ENCODE measurements at places on chromosomes 12 and 14.

- DNase-seq, result no peak
Measured at GRCh38 chr12:20495997-20496396, 127.7 kb downstream of the PDE3A start.

GRCh38 chr14:39592116-39592789 lies 160.0 kb upstream of the FBXO33 start:
- no peak for DNase-seq

GRCh38 chr12:106118-106591 lies 39.6 kb downstream of the IQSEC3 start:
- DNase-seq, result peak; percentile 60

DNA sequence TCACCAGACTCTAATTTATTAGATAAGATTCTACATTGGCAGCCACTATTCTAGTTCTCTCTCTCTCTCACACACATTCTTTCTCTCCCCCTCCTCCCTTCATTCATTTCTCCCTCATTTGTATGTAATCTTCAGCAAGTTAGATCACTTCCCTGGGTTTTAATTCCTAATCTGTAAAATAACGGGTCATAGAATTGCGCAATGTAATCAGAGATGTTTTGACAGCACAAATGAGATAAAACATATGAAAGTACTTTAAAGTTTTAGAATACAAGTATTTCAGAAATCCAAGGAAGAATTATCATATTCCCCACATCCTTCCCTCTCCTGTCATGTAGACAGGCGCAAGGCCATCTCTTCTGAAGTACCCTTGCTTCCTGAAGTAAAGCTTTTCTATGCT lies 21.7 kb downstream of the STYK1 start:
- no peak for DNase-seq

- no peak for DNase-seq
Measured at GRCh38 chr14:57287745-57288144, 19.0 kb downstream of the AP5M1 start.

GRCh38 chr14:72217135-72217534 lies 284.9 kb downstream of the RGS6 start:
- no peak for DNase-seq

DNA sequence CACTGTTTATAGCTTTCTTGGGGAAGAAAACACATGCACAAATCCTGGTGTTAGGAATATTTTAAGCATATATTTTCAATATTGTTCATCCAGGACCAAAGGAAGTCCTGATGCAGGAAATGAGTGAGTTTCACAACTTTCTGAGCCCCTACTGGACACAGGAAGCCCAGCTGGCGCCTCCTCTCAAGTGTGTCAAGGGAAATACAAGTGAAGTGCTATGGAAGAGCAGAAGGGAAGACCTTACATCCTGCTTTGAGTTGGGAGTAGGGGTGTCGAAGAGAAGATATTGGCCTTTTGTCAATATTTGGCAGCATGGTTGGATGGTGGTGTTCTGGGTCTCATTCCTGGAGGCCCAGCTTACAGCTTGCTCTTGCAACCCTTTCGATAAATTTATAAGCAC lies 66.1 kb upstream of the ZDHHC17 start:
- DNase-seq, result no peak

DNA sequence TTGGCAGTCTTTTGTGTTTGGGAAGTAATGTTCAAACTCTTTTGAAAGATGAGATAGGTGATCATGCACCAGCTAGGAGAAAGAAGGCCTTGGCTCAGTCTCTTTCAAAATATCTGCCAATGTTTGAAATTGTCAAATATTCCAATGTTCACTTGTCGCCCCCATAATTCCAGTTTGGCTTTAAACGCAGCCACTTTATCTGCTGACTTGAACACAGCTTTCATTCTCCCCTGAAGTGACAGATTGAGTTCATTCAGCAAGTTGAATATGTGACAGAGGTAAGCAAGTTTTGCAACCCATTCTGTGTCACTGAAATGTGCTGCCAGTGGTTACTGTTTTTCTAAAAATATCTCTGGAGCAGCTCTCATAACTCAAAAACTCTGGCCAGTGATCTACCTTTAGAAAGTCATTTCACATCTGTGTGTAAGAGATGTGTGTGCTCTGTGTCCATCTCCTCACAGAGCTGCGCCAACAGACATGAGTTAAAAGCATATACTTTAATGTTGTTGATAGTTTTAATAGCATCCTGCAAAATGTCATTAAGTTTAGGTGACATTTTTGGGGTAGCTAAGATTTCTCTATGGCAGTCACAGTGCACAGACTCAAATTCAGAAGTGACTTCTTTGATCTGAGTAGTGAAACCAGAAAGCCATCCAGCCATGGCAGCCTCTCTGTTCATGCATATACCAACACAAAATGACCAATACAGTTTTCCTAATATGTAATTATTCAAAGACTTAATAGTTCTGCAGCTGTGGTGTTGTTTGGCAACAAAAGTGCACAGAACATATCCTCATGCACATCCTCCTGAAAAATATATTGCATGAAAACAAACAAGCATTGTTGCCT lies 614.3 kb upstream of the MIS18BP1 start:
- no peak for DNase-seq

- DNase-seq, result no peak
Measured at GRCh38 chr12:117202556-117202955, 12.3 kb upstream of the FBXO21 start.

- no peak for DNase-seq
Measured at GRCh38 chr12:85996280-85996679, 122.2 kb downstream of the NTS start.

- DNase-seq, result no peak
Measured at GRCh38 chr12:94230357-94230905, 82.1 kb downstream of the PLXNC1 start.

GRCh38 chr12:46472144-46472705 lies 99.7 kb upstream of the SLC38A2 start:
- no peak for DNase-seq

GRCh38 chr12:93438266-93439050 lies 3.3 kb downstream of the UBE2N start:
- DNase-seq, result no peak

DNA sequence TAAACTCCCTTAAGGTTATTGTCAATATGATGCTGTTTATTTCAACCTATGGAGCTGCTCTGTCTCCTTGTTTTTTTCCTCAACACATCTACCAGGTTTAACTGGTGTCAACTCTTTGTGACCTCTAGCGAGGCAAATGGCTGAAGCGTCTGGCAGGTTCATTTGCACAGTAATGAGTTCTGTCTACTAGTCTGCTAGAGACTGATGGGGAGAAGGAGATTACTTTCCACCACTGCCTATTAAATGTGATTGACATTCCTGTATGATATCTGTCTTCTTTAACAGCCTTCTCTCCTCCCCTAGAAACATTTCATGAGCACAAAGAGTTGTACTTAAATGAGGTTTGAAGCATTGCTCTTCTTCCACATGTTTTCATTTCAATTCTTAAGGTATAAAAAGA lies 253.7 kb downstream of the SLC6A15 start:
- no peak for DNase-seq

- peak; percentile 35 for DNase-seq
Measured at GRCh38 chr14:69475194-69475818, 9.2 kb upstream of the PLEKHD1 start.

GRCh38 chr12:64225626-64226025 lies 3.5 kb upstream of the KICS2 start:
- DNase-seq, result no peak

- DNase-seq, result no peak
Measured at GRCh38 chr12:12958886-12959285, 6.9 kb upstream of the GPRC5D start.

DNA sequence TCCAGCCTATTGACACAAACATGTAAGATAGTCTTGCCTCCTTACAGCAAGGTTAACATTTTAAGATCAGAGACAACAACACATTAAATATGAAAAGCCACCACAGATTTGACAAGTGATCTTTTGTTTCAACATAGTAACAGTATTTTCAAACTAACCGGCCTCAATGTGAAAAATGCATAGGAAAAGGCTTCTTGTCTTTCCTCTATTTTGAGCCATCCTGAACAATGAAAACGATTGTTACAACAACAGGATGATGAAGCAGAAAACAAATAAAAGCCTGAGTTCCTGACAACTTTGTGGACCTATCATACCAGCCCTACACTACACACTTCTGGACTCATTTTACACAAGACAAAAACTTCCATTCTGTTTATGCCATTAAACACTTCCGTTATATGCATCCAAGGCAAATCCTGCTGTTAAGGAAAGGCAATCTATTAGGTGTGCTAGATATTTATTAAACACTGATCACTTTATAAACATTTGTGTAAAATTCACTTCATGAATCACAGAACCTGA lies 37.3 kb downstream of the BAZ1A start:
- no peak for DNase-seq

DNA sequence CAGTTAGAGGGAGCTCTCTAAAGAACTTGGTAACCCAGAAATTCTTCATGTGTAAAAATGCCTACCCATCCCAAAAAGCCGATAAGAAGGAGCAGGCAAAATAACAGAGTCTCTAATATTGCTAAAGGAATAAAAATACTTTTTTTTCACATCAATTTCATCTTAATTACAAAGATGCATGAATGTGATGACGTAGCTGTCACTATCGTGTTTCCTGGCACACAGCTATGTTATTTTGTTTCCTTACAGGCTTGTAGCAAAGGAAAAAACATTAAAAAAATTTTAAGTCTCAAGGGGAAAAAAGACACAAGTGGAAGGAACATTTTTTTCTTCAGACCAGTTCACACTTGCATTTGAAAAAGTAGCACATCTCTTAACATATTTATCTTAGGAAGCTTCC lies 10.3 kb upstream of the LGALS3 start:
- no peak for DNase-seq

DNA sequence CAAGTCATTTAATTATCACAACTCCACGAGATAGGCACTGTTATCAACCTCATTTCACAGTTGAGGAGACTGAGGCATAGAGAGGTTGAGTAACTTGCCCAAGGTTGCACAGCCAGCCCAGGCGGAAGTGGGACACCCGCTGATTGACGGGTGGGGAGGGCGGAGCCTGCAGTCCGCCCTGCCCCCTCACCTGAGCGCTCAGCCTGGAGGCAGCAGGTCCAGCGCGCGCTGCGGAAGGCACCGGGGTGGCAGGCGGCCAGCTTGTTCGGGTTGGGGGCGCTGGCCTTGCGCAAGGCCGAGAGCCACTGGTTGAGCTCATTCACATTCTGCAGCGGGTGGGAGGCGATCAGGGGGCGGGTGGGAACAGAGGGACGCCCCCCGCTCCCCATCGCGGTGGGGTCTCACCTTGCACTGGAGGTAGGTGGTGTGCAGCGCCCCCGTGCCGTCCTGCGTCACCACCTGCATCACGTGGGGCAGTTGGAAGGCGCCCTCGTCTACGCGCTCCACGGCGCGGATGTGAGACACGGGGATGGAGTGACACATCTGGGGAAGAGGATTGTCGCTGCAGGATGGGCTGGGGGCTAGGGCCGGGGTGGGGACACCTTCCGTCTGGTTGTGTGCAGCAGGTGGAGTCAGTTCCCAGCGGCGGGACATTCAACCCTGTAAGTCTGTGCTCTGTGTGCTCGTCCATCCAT lies 31.7 kb downstream of the RASAL1 start:
- DNase-seq, result no peak

DNA sequence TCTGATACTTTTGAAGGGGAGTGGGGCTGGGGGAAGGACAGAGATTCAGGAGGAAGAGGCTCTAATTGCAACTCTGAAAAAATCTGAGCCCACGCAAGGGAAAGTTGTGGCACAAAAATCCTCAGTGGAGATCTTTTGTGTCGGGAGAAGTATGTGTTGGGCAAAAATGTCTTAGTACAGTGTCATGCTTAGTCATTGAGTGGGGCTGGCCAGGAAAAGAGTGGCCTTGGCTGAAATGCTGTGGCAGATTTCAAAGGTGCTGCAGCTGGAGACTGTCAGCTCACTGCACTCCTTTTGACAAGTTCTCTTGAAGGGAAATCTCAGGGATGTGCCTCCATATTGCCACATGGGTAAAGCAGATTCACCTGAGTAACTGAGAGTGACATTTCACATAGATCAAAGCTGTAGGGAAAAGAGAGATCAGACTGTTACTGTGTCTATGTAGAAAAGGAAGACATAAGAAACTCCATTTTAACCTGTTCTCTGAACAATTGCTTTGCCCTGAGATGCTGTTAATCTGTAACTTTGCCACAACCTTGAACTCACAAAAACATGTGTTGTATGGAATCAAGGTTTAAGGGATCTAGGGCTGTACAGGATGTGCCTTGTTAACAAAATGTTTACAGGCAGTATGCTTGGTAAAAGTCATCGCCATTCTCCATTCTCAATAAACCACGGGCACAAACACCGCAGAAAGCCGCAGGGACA lies 36.0 kb upstream of the GLIPR1 start:
- DNase-seq, result no peak

GRCh38 chr14:59830338-59830734 lies 40.2 kb downstream of the RTN1 start:
- no peak for DNase-seq

Measured in NCI-H1436 (cell line).